ENCODE measurements at places on chromosomes 6 and 20.

- DNase-seq: no peak
These were observed 63.8 kb upstream of the CLDN20 start for GRCh38 chr6:155200012-155200411.

GRCh38 chr6:81847866-81848265 is 95.4 kb upstream of the TENT5A start:
- no peak for DNase-seq

- no peak for DNase-seq
These were observed 826.2 kb upstream of the FLRT3 start for GRCh38 chr20:15163632-15164031.

GRCh38 chr6:52846002-52846401 is 5.4 kb upstream of the GSTA5 start:
- DNase-seq: no peak

GRCh38 chr6:157461000-157461915 is 80.3 kb downstream of the ZDHHC14 start:
- DNase-seq: peak; percentile 85

DNA sequence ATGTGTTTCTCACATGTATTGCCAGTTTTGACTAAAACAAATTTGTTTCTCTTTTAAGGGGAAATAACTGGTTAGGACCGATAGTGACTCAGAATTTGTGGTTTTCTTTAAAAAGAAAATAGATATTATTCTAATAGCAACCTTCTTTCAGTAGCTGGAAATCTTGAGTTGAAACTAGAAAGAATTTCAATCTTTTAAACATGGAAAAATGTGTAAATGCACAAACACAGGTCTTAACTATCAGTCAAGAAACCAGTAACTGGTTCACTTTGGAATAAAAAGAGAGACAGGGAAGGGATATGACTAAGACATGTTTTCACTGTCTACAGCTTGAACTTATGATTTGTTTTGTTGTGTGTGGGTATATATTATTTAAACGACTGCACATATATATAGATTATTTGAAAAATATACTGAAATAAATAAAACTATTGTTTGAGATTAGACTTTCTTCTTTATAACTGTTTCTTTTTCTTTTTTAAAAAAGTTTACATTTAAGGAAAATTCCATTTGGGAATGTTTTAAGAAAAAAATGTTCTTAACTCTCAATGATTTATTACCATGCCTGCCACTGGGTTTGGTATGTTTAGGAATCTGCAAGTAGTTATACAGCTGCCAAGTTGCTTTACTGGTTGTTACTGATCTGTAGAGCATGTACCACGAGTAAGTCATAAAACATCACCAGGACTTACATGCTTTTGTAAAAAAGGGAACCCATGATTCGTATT is 753.3 kb upstream of the MARCKS start:
- no peak for DNase-seq

DNA sequence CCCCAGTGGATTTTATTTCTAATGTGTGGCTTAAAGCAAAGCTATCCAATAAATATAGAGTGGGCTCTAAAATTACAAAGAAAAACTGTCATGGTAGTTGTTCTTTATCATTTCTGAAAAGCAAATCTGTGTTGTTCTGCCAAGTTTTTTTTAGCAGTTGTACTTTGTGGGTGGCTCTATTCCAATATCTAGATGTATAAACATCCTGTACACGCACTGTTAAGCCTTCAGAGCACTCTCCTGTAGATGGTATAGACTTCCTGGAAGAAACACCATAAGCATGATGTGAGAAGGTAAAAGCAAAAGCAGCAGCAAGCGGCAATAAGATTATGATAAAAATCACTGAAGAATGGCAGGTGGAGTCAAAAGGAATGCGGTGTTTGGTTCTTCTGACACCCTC is 21.5 kb upstream of the TMEM30A start:
- no peak for DNase-seq

DNA sequence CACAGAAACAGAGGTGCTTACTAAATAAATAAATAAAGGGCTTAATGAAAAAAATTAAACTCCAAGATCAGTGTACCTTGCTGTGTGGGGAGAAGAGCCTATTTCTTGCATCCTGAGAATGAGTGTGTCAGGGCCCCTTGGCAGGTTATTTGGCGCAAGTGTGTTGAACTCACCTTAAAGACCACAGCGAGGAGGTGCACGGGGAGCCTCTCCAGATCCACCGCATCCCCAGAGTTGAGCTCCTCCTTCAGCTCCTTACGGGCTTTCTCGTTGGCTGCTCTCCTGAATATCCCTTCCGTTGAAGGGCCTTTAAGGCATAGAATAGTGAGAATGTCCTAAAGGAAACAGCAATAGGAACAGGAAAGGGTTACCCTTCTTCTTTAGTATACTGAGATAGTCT is 3.6 kb downstream of the TAGAP start:
- DNase-seq: no peak

GRCh38 chr20:62232770-62233645 is 5.3 kb upstream of the OSBPL2 start:
- DNase-seq: no peak

DNA sequence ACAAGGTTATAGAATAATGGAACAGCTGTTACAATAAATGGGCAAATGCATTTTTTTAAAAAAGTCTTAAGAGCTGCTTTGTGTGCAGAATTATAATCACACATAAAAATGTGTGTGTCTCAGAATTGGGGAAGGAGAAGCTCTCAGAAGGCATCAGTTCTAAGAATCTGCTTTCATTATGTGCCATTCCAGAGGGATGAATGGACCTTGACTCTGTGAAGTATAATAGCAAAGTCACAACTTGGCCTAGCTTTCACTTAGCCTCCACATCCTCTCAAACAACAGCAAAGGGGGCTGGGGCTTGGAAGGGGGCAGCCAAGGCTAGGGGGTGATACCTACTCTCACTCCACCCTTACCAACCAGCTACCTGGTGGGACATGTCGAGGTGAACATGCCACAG is 265.0 kb downstream of the CDC5L start:
- DNase-seq: no peak

- DNase-seq: no peak
These were observed 20.6 kb downstream of the CNBD2 start for GRCh38 chr20:35988910-35989463.

GRCh38 chr6:22029171-22029570 is 267.7 kb downstream of the PRL start:
- no peak for DNase-seq

DNA sequence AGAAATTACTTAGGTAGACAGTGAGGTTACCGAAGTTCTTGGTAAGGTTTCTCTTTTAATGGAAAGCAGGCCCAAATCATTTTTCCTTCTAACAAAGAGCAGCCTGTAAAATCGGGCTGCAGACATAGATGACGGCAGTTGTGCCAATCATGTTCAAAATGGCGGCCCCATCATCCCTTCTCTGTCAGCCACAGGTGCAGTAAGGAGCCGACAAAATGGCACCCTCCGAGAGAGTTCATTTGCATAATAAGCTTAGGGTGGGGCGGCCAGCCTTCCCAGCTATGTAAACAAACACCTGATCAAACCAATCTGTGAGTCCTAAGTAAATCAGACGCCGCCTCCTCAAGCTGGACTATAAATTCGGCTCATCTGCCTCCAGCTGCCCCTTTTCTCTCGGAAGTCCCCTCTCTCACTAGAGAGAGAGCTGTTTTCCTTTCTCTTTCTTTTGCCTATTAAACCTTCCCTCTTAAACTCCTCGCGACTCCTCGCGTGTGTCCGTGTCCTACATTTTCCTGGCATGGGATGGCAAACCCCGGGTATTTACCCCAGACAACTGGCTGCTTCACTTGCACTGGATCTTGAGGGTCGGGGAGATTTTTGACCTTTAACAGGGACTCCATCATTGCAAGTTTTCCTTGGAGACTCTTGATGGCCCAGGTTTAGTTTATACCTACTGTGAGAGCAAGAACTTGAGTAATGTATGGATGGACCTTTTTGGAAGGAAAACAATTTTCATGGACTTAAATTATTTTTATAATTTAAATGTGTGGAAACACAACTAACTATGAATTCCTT is 8.9 kb upstream of the DDR1 start:
- no peak for DNase-seq

DNA sequence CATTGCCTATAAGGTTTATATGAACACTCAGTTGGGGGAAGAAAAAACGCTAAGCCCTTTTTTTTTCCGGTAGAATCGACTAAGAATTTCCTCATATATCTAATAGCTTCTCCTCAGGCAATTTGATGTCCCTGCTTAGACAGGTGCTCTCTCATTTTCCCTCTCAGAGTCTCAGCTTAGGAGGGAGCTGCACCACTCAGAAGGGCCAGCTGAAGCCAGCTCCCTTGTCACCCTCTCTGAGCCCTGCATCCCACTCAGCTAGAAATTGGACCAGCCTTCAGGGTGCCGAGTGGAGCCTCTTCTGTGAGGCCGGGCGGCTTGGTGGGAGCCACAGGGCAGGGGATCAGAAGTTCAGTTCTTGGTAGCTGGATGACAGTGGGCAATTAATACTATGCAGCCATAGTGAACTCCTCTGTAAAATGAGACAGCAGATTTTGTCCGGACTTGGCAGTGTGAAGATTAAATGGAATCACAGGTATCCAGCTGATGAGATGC is 368.5 kb downstream of the MAFB start:
- no peak for DNase-seq

DNA sequence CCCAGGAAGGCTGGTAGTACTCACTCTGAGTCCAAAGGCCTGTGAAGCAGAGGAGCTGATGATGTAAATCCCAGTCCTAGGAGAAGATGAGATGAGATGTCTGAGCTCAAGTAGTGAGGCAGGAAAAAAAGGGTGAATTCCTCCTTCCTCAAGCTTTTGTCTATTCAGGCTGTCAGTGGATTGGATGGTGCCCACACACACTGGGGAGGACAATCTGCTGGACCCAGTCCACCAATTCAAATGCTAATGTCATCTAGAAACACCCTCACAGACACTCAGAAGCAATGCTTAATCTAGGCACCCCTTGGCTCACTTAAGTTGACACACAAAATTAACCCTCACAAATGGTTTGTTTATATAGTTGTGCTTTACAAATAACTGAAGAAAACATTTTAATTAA is 94.6 kb downstream of the CD109 start:
- DNase-seq: no peak

- no peak for DNase-seq
These were observed 48.9 kb downstream of the KLHL31 start for GRCh38 chr6:53616450-53617357.

DNA sequence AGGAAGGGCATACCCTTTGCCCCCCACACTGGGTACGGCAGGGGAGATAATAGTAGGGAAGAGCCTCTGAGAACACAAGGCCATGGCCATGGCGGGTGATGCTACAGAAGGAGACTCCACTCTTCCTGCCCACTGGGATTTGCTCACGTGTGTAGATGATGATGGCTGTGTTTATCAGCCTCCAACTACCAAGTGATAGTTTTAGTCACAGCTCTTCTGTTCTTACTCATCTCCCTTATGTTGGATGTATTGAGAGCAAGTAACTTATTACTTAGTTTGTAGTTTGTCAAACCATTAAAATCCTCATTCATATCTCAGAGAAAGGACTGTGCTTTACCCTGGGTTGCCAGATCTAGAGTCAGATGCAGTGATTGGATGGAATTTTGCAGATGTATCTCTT is 66.0 kb downstream of the CDH26 start:
- DNase-seq: no peak

DNA sequence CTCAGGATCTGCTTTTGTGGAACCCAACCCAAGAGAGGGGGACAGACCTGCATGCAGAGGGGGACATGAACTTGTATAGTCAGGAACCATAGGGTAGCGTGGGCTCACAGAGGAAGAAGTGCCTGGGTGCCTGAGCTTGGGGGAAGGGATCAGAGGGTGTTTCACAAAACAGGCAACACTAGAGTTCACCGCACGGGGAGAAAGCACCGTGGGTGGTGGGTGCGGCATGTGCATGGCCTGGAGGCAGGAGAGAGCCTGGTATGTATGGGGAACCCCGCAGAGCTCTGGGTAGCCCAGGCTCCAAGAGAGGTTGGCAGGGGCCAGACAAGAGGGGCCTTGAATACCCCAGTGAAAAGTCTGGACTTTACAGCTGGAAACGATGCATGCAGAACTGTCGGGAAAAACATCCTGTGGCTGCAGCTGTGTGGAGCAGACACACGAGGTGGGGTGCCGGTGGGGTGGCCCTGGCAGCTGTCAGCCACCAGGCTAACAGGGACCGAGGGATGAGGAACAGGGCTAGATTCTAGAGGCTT is 6.7 kb upstream of the EMILIN3 start:
- no peak for DNase-seq

GRCh38 chr6:51432481-51432880 is 613.8 kb downstream of the TFAP2B start:
- no peak for DNase-seq

GRCh38 chr20:36298795-36299339 is 7.3 kb upstream of the DLGAP4 start:
- DNase-seq: no peak

DNA sequence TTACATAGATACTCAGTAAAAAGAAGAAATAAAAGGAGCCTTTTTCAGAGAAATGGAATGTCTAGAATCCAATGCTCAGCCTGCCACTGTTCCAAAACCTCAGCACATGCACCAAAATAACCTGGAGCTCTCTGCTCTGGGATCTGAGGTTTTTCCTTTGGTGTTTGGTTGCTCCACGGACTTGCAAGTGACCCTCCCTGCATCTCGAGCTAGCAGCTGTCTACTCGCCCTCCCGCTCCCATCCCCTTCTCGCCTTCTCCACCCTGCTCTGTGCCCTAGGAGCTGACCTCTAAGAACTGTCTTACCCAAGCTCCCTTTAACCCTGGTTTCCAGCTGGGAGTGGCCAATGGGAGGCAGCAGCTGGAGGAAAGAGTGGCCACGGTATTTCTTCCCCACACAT is 35.1 kb upstream of the FAM210B start:
- DNase-seq: no peak

DNA sequence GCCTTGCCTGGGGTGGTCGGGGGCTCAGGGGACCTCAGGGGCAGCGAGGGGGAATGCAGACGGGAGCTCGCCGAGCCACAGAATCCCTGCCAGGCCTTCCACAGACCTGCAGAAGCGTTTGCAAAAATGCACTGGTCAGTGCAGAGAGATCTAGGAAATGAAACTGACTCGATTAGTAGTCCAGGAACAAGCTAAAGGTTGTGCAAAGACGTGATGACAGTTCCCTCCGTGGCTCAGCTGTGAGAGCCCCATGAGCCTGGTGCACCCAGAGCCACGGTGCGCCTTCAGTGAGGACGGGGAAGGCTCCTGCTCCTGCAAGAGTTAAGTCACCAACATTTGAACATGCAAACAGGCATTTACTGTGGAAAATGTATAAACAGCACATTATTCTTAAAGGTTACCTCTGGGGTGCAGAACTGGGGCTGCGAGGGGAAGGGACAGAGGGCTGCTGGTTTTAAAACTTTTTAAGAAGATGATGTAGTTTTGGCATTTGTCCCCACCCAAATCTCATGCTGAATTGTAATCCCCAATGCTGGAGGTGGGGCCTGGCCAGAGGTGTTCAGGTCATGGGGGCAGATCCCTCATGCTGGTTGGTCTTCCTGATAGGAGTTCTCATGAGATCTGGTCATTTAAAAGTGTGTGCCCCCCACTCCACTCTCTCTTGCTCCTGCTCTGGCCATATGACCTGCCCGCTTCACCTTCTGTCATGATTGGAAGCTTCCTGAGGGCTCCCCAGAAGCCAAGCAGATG is 147.3 kb downstream of the DLL1 start:
- no peak for DNase-seq

DNA sequence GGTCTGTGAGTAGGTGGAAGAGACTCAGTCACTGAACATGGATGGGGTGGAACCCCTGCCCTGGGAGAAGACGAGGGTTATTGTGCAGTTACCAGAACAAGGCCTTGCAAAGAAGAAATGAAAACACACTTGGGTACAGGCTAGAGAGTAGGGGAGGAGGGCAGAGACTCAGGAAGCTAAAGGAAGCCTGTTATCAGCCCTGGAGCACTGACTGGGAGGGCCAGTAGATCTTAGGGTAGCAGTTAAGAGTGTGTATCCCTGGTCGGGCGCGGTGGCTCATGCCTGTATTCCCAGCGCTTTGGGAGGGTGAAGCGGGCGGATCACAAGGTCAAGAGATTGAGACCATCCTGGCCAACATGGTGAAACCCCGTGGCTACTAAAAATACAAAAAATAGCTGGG is 74.4 kb downstream of the SASH1 start:
- DNase-seq: no peak
